T-helper 2 cell treated with Interferon-gamma antibody and Interleukin-4, amounts not matched to agents 5 μg/mL and 100 μg/mL, for 36 hours (primary cell): ENCODE measurements at places on chromosomes 5 and 9.

DNA sequence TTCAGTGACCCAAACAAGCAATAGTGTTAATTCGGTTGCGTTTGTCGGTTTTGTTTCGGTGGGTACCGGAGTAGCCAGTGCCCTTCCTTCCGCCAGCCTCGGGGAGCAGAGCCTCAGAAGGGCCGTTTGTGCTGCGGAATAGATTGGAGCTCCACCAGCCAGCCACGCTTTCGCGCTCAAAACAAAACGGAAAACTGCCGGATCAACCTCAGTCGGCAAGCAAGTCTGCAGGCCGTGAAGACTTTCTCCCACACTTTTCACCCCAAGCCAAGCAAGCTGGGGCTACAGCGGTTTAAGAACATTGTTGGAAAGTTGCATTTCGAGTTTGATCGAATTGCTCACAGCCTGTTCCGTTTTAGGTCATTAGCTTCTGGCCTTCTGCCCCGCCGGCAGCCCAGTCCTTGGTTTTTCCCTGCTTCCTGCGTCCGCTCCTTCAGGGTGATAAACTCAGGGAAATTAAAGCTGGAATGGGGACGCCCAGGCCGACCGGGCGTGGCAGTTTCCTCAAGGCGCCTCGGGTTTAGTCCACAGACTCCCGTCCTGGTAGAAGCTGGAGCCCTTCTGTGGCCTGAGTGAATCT is 803 bp upstream of the CCNO start:
- DNase-seq = no peak

GRCh38 chr5:43227655-43228054 is 35.6 kb downstream of the NIM1K start:
- DNase-seq = no peak

DNA sequence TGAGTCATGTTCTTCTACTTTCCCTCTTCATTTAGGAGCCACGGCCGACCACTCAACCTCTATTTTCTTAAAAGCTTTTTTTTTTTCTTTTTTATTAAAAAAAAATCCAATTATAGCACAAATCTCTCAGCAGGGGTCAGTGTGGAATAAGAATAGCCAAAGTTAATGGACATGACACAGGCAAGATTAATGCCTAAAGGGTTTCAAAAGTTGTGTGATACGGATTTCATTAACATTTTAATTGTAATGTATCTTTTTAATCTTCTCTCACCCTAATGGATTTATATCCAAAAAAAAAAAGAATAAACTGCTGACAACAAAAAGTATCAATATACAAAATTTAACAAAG is 5.4 kb downstream of the NACC2 start:
- DNase-seq = no peak

DNA sequence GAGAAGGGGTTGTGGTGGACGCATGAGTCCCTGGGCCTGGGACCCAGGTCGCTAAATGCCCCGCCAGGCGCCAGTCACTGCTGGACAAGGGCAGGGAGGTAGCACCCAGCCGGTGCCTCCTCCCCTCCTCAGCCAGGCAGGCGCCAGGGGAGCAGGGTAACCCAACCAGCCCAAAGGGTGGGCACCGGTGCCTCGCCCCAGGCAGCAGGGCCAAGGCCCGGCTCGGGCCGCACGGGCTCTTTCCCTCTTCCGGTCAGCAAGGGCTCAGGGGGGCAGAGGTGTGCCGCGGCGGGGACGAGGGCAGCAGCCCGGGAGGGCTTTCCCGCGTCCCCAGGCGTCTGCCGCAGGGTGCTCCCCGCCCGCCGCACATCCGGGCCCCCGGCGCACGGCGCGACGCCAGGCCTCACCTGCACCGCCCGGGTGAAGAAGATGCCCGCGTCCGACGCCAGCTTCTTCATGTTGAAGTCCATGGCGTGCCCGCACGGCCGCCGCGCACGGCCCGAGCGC is 393 bp downstream of the SH3GLB2 start:
- DNase-seq = no peak

- DNase-seq = no peak
Measured at GRCh38 chr5:44332285-44332971, 56.8 kb downstream of the FGF10 start.

DNA sequence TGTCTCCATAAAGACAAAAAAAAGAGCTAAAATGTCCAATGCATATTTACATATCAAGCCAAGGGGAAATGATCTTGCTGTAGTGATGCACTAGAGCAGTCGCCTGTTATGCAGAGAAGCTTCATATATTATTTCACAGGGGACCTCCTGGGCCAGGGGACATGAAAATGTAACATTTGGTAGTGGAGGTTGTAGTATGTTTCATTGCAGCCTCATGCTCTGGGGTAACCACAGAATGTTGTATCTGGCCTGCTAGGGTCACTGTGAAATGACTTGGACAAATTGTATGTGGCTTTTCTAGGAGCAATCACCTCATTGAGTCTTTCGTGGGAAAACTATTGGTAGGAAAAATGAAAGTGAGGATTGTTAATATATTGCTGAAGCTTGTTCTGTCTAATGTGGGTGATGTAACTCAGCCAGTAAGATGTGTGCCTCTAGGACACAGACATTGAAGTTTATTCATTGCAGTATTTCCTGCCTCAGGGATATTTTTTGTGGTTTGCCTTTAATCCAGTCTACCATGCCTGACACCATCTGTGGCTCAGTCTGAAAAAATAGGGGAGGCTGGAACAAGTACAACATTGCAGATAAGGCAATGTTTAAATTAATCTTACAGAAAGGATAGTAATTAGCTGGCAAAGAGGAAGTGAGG is 430.8 kb upstream of the TNC start:
- DNase-seq = no peak

GRCh38 chr5:143499480-143500114 is 96.1 kb upstream of the NR3C1 start:
- no peak for DNase-seq

DNA sequence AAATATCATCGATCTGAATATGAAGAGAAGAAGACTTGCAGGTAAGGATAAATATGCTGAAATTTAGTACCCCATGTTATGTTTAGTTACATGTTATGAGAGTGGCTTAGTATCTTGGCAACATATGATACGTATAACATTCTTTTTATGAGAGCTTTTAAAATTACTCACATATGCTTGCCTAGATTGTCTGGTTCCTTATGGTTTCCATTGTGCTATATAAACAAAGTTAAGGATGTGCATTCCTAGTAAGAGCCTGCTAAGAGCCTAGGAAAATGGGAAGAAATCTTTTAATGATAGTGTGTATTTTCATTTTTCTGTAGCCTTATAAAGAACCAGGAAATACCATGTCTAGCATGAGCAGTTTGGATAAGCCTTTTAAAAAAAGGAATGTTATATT is 112.0 kb upstream of the KCNN2 start:
- no peak for DNase-seq
